ENCODE measurements at places on chromosomes 2 and 18. TPM values are rescaled to one million over a fixed set of nuclear protein-coding genes. Genes with fewer than 3 reads are reported as not detected.

Gene SETBP1
- 26.2 TPM for total RNA-seq

Gene ZNF521
- 66.3 TPM for total RNA-seq

Gene CFAP65
- not detected for total RNA-seq

Gene STPG4
- total RNA-seq = 1.4 TPM

All from tibial nerve (tissue), 4 donors.